ENCODE measurements at places on chromosomes 3 and 15.

DNA sequence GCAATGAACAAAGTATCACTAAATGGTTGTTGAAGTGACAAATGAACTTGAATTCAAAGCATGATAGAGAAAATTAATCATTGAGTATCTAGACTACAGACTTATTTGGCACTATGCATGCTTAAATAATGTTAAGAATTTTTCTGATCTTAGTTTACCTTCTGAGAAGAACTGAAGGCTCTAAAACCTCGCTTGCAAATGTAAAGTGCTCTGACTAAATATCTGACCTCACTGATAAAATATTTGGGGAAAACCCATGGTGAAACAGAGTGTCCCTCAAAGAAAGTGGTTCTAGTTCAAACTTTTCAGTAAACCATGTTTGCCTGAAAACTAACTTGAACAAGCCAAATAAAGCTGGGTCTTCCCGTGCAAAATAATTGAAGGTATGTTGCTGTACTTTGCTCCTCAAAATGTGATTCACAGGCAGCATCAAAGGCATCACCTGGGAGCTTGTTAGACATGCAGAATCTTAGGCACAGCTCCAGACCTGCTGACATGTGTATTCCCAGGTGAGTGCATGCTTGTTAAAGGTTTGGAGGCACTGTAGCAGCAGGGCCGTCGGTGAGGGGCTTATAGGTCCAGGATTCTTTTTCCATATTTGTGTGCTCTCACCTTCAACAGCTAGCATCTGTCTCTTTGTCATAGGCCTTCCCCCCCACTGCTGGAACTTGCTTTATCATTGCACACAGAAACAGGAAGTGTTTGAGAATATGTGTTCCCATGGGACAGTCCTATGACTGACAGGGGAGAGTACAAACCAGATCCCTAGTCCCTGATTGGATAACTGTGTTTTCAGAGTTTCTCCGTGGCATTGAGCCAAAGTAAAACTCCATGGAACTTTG lies 524.2 kb upstream of the LMCD1 start:
- no peak for DNase-seq

DNA sequence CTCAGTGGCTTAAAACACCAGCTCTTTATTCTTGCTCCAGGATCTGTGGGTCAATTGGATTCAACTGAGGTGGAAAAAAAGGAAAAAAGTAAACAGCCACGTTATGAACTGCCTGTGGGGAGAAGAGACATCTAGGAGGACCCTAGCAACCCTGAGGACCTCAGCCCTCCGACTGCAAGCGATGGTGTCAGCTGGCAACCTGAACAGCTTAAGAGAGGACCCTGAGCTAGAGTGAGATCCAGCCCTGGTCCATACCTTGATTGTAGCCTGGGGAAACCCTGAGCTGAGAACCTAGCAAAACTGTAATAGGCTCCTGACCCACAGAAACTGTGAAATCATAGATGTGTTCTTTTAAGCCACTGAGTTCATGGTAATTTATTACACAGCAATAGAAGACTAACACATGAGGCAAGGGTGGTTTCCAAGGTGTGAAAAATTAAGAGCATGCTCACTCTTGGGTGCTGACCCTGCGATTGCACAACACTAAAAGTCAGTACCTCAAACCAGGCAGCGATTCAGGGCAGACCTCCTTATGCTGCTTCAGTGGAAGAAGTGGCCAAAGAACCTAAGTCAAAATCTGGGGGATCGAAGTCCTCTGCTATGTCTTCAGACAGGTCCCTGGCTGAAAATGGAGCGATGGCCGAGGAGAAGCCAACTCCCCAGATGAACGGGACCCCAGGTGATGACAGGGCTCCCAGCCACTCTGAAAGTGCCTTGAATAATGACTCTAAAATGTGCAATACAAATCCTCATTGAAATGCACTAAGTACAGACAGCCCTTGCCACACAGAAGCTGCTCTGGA lies 57.7 kb downstream of the GASK1A start:
- DNase-seq: no peak

- DNase-seq: no peak
These were observed 38.6 kb downstream of the BTLA start for GRCh38 chr3:112460519-112461195.

DNA sequence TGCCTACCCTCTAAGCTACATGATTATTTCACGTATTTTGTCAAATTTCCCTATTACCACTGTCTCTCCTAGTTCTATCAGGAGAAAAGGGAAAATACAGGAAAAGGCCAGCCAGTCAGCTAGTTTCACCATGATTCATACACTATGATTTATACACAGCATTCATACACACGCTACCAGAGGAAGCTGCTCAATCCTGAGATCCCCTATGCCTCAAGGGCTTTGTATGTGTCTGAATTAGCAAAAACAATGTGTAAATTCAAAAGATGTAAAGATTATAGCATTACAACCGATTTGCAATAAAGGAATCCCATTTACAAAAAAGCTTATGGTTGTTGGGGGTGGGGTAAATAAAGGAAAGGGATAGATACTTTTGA lies 3.1 kb upstream of the ACKR4 start:
- no peak for DNase-seq

GRCh38 chr15:82106679-82107078 lies 60.9 kb upstream of the MEX3B start:
- no peak for DNase-seq

- no peak for DNase-seq
These were observed 147.1 kb upstream of the LPP start for GRCh38 chr3:188006726-188007393.

GRCh38 chr15:55694652-55695150 lies 48.3 kb downstream of the PRTG start:
- no peak for DNase-seq

DNA sequence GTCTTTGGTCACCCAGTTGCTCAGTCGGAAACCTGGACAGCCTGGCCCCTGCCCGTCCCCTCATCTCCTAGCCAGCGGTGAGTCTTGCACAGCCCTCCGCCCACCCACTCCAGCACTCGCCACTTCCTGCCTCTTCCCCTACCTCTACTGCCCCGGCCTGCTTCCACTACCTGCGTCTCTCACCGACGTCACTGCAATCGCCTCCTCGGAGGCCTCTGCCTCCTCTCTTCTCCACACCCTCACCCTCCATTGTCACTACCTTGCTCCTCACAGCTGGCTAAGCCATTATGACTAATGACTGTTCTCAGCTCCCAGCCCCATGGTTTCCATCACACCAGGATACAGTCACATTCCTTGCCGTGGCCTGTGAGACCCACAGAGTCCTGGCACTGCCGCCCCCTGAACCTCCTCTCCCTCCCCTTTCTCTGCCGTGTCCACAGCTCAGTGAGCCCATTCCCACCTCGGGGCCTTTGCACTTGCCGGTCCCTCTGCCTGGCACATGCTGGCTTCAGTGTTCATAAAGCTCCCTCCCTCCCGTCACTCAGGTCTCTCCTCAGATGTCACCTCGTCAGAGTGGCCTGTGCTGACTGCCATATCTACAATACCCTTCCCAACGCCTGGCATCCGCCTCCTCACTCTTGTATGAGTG lies 104.8 kb downstream of the FBLN2 start:
- DNase-seq: no peak

DNA sequence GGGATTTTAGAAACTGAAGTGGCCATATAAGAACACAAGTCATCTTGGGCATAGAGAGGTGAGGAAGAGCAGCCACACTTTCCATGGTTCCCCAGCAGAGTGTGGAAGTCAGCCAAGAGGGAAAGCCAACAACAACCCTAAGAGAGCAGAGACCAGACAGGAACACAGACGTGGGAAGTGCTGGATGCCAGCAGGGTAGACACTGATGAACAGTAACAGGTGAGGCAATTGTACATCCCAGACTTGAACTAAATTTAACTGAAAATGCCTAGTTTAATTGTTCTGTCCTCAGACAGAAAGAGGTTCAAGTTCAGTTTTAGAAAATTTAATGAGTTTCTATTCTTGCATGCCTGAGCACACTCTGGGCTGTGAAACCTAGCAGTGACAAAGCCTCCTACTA lies 212.1 kb downstream of the ATP8B4 start:
- DNase-seq: no peak

DNA sequence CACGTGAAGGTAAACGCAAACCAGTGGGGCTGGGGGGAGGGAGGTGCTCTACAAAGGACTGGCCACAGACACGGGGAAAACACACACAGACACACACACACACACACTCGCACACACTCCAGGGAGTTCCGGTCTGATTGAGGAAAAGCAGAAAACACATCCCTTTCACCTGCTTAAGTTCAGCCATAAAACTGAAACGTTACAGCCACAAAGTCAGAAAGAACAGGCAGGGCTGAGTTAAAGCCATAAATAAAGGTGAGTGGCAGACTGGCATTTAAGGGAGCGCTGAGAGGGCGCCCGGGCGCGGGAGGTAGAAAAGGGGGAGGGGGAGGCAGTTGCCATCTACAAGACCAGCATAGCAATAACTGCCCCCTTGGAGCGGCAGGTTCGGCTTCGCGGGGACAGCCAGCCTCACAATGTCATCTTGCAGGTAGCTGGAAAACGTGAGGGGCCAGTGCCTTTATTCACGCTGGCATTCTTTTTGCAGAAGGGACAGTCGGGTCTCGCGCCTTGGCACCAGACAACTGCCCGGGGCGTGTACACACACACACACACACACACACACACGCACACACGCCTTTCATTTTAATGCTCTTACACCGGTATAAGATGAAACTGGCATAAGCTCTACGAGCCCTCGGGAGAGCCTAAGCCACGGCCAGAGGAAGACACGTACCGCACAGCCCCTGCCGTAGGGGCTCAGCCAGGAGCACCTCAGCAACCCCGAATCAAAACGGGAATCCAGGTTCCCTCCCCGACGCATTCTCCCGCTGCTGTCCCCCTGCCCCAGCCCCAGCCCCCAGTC lies 866 bp downstream of the TNIK start:
- DNase-seq: peak; percentile 30

DNA sequence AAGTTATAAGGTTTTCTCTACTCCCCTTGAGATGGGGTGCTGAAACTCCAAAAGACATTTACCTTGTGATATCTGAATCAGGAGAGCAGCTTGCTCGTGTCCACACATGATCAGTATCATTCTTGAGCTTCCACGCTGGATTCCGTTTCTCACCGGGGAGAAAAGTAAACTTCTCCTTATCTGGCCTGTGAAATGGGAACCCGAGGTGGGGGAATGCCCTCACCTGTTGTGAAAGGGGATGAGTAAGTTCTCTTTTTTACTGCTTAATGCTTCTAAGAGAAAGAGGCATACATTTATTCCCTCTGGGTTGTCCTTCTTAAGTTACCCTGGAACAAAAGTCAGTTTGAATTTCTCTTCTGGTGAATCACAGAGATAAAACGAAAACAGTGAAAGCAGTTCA lies 440.5 kb upstream of the ADAMTS9 start:
- DNase-seq: no peak

- no peak for DNase-seq
These were observed 243.6 kb downstream of the EDEM1 start for GRCh38 chr3:5431146-5431545.

- DNase-seq: no peak
These were observed 69.3 kb upstream of the KLF13 start for GRCh38 chr15:31257286-31257685.

DNA sequence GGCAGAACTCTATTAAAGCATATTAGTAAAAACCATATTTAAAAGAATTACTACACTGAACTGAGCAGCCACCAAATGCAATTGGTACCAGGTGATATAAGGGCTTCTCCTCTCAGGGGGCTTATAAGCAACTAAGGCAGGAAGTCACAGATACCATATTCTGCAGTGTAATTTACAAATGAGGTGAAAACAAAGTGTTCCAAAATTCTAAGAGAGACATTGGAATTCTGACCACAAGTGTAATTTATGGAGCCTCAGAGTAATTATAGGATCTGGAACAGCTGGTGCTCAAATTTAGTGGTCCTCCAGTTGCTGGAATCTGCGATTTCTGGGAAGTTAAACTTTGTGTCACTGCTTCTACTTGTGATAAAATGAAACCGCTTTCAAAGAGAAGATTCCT lies 3.1 kb upstream of the NR1I2 start:
- no peak for DNase-seq

- no peak for DNase-seq
These were observed 32.0 kb downstream of the TM4SF4 start for GRCh38 chr3:149506540-149506939.

GRCh38 chr3:196519718-196520082 lies 4.6 kb upstream of the SMCO1 start:
- DNase-seq: no peak

- DNase-seq: no peak
These were observed 6.2 kb downstream of the ALPK3 start for GRCh38 chr15:84823282-84823878.

DNA sequence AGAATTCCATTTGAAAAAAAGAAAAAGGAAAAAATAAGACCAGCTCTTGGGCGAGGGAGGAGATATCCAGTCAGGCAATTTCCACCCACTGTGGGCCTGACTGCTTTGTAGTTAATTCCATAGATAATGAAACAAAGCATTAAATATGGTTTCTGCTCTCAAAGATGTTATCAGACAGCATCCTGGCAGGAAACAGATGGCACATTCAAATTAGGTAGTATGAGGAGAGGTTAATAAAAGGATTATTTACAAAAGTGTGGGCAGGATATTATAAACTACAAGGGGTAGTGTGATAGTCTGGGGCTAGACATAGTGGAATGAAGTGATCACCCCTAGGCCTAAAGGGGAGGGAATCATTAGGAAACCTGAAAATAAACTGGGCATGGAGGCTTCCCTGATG lies 193.2 kb downstream of the CLSTN2 start:
- DNase-seq: no peak

GRCh38 chr15:98658831-98659699 lies 10.7 kb downstream of the IGF1R start:
- DNase-seq: peak; percentile 22

DNA sequence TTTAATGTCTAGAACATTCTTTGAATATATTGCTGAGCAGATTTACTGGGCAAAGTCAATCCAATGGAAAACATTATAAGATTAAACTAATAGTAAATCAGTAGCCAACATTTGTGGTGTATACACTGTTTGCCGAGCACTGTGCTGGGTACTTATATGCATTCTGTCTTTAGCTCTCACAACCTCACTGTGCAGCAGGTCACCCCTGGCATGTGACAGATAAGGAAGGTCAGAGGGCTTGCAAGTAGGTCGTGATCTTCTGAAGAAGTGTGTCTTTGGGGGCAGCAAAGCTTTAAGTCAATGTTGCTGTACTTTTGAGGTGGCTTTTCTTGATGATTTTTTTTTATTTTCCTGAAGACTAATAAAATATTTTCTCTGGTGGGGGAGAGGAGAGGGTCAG lies 62.2 kb downstream of the TCAIM start:
- DNase-seq: no peak

DNA sequence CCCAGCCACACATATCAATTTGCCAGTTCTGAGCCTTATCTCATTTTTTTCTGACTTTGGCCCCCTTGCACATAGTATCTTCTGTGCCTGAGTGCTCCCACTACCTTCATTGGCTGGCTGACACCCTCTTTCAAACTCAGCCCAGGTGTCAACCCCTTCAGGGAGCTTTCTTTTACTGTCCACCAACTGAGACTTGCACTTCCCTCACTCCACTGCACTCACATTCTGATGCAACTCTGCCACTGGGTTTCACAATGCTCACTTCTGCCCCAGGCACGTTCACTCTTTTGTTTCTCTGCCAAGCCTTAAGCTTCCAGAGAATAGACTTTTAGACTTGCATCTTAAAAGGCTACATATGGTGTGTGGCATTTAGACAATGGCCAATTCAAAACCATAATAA lies 101.5 kb upstream of the CBLB start:
- DNase-seq: no peak
